ENCODE measurements at places on chromosomes 11 and 22.

DNA sequence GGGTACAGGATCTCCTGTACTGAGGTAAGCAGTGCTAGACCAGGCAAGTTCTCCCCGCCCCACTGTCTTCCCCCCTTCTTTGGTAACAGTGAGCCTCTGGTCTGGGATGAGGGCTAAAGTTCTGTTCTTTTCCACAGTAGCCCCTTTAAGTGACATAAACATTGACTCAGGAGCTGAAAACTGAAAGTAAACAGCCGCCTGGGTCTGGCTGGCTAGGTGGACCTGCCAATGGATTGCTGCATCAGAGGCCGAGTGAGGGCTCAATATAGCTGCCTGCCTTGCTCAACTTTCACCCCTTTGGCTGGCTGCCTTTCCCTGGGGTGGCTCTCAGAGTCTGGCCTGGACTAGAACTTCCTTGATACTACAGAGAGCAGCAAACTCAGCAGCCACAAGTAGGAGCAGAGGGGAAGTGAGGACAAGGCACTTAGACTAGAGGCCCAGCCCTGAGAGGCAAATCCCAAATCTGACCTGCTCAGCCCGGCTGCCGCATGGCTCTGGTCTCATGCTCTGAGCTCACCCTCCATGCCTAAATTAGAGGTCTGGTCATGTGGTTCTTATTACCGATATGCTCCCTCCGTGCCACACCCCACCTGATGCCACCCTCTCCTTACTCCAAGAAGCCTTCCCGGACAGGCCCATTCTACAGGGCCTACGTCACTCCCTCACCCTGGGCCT, 9.6 kb upstream of the UCP3 start:
- no peak for DNase-seq

DNA sequence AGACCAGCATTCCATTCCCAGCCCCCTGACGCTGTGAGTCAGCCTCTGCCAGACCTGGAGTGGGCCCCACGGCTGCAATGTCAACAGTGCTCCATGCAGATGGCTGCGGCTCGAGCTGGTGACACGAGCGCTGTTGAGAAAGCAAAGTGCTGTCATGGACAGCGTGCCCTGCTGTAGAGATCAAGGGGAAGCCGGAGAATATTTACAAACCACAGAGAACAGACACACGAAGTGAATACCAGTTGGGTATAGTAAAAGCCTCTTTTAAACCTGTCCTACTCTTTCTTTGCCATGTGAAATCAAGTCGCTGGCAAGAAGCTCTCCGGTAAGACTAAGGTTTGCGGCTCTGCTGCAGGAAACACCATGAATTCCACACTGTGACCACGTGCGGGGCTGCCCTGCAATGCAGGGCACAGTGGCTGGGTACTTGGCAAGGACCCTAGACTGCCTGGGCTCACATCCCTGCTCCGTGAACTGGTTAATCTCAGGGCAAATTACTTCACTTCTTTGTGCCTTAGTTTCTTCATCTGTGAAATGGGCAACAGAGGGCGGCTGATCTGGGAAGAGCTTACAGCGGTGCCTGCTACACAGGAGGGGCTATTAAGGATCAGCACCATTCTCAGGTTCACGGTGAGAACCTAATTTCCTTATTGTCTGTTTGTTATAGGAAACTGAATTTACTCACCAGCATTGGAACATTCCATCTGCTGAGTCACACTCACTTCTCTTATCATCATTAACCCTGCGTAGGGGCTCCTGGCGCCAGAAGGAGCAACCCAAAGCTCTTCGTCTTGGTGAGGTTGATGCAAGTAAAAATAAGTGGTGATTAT, 27.8 kb upstream of the ELFN2 start:
- peak; percentile 81 for DNase-seq

- no peak for DNase-seq
These were observed 19.4 kb downstream of the OR2AT4 start for GRCh38 chr11:75077316-75077715.

DNA sequence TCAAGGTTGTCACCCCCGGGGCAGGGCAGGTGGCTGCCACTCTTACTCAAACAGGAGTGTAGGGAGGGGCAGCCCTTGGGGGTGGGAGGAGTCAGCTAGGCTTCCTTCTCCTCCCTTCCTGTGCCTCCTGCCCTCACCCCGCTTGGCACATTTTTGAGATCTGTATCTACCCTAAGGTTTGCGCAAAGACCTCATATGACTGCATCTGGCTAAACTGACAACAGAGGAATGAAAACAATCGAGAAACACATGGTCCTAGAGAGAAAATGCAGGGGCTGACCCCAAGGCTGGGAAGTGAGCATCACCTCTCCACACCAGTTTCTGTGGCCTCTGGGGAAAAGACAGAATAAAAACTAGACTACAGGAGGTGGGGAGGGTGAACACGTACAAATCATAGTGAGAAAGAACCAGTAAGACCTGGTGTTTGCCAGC, 28.1 kb downstream of the IGSF9B start:
- no peak for DNase-seq

DNA sequence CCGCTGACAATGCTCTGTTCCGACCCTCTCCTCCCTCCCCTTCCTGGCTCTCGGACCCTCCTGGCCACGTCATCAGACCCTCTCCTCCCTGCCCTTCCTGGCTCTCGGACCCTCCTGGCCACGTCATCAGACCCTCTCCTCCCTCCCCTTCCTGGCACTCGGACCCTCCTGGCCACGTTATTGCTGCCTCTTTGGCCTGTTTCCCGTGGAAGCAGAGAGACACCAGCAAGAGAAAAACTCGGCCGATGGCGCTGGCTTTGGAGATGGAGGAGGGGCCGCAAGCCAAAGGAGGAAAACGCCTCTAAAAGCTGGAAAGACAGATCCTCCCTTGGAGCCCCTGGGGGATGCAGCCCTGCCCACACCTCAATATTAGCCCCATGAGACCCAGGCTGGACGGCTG, 463.3 kb downstream of the BRD1 start:
- peak; percentile 31 for DNase-seq

GRCh38 chr11:61760946-61761345, 8.5 kb downstream of the MYRF start:
- no peak for DNase-seq

GRCh38 chr11:43282607-43283440, 29.0 kb upstream of the API5 start:
- peak; percentile 63 for DNase-seq

- no peak for DNase-seq
These were observed at the start of gene BID for GRCh38 chr22:17774206-17774925. Gene BID, minus strand, starts transcription at chr22:17774469. Its CDS starts 24,353 bp downstream, at chr22:17750116.

DNA sequence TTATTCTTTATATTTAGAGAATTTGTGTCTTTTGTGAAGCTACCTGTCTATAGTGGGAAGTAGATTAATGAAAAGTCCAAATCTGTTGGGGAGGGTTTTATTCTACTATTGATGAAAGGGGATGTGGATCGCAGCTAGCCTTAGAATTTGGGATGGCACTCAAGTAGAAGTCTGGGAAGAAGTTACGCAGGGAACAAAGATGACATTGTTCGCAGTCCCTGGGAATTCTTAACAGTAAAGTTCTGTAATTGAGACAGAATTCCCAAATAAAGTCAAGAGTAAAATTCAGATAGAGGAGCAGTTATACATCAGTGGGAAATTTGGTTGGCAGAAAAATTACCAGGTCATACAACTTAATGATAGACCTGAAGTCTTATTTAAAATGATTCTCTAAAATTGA, 64.1 kb downstream of the ATM start:
- no peak for DNase-seq

- DNase-seq, result no peak
These were observed 2112.2 kb upstream of the RAG2 start for GRCh38 chr11:38710262-38710661.

GRCh38 chr11:117394221-117394925, 66.7 kb downstream of the CEP164 start:
- no peak for DNase-seq

GRCh38 chr22:46905415-46905814, 143.0 kb downstream of the TBC1D22A start:
- peak; percentile 37 for DNase-seq

All from islet precursor cell (in vitro differentiated cells).